Natural killer cell treated with Interleukin-12 subunit alpha and Interleukin-12 subunit beta and Interleukin-15 and Interleukin-18, amount 100 ng/mL, for 72 hours (primary cell): ENCODE measurements at places on chromosomes 7 and 10. TPM values are rescaled to one million over a fixed set of nuclear protein-coding genes. Genes with fewer than 3 reads are reported as not detected.

DNA sequence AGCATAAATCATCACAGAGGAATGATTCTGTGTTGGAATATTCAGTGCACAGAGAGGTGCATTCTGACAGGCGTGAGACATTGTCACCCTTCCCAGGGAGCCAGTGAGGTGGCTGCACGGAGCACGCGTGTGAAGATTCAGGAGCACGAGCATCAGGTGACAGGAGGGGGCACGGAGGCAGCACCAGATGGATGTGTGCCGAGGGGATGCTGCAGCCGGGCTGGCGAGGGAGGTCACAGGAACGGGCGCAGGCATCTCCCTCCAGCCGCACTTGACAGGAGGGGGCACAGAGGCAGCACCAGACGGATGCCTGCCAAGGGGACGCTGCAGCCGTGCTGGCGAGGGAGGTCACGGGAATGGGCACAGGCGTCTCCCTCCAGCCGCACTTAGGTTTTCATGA is 66.5 kb downstream of the DIP2C start:
- H3K36me3 ChIP-seq = no peaks in the 10 kb centered on the region
- H3K4me3 ChIP-seq = no peak overlapping the region
- no peaks in the 10 kb centered on the region for H3K4me1 ChIP-seq
- peaks cover 22% of the 10 kb centered on the region for H3K27me3 ChIP-seq
- no peak overlapping the region for H3K27ac ChIP-seq

DNA sequence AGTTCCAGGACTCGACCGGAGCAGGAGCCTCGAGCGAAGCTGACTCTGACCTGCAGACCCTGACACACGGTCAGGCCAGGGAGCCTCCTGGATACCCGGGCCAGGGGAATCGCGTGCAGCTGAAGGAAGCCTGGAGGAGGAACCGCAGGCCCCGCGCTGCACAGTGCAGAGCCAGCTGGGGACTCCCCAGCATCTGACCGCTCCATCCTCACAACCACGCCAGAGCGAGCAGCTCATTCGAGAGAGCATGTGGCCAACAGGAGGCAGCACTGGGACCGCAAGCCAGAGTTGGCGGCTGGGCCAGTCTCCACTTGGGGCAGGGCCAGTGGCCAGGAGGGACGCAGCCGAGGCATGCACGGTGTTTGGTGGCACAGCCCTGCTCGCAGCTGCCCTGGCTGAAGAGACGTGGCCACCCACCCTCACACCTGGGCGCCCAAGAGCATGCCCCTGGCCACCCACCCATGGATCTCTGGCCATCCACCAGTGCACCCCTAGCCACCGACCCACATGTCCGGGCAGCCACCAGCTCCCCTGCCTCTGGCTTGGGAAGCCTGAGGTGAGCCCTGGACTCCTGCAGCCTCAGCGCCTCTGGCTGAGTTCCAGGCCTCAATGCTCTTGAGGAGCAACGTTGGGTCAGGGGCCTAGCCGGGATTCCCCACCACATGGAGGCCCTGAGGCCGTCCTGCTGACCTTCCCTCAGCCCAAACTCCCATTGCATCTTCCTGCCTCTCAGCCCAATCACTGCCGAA is 213.9 kb downstream of the ELFN1 start:
- H3K27me3 ChIP-seq = no peaks in the 10 kb centered on the region
- H3K36me3 ChIP-seq = peaks cover 6% of the 10 kb centered on the region
- peaks cover 37% of the 10 kb centered on the region for H3K4me1 ChIP-seq
- no peak overlapping the region for H3K27ac ChIP-seq

GRM3 gene
- total RNA-seq = not detected

GRCh38 chr10:71124921-71125748 is 87.2 kb upstream of the UNC5B start:
- peaks cover 12% of the 10 kb centered on the region for H3K36me3 ChIP-seq
- no peak overlapping the region for H3K4me3 ChIP-seq
- H3K4me1 ChIP-seq = no peaks in the 10 kb centered on the region
- peaks cover 49% of the 10 kb centered on the region for H3K27me3 ChIP-seq
- no peak overlapping the region for H3K27ac ChIP-seq

NUP205 gene
- 122 TPM for total RNA-seq

C10orf105 gene
- total RNA-seq = not detected
